ENCODE measurements at places on chromosomes 1 and 21.

GRCh38 chr1:18803151-18803791 is 56.2 kb downstream of the TAS1R2 start:
- no peak for DNase-seq

GRCh38 chr1:201021630-201022492 is 1.7 kb downstream of the KIF21B start:
- DNase-seq, result no peak

GRCh38 chr1:22327411-22327810 is 124.2 kb upstream of the ZBTB40 start:
- no peak for DNase-seq

- DNase-seq, result no peak
Measured at GRCh38 chr21:34187935-34188334, 114.6 kb downstream of the MRPS6 start.

DNA sequence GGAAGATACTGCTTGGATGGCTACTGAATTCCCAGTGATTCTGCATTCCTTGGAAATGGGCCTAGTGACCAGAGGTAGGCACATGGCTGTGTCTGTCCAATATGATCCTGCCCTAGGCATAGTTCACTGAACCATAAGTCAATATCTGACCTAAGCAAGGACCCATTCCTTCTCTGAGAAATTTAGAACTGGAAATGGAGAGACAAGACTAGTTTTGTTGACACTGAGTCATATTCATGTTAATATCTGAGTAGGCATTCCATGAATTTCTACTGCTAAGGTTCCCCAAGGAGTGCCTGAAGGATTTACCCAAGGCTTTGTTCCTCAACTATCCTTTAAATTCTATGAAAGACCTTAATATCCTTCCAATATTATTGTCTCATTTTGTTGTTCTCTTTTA is 329.8 kb upstream of the BEND5 start:
- no peak for DNase-seq

DNA sequence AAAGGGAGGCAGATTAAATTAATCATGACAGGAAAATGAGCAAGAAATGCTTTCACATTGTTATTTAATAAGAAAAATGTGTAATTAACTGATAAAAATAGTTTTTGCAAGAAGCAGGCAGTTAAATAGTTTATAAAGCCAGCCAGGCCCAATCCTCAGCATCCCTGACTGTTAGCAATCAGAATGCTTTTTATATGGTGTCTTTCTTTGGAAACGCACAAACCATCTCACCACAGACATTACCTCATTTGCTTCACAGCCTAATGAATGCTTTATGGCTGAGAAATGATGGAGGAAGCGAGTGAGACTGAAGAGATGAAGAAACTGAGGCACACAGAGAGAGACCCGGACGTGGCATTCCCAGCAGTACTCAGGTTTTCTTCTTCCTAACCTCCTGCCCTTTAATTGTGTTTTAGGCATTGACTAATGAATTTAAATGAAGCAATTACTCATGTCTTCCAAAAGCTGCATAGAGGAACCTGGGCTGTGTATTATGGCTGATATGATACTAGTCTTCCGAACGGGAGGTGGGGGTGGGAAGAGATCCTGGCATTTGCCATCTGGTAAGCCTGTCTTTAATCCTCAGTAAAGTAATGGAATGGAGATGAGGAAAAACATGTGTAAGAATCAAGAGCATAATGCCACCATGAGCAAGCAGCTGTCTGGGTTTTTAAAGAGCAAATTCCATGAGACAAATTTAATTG is 116.1 kb upstream of the LMO4 start:
- DNase-seq, result no peak

DNA sequence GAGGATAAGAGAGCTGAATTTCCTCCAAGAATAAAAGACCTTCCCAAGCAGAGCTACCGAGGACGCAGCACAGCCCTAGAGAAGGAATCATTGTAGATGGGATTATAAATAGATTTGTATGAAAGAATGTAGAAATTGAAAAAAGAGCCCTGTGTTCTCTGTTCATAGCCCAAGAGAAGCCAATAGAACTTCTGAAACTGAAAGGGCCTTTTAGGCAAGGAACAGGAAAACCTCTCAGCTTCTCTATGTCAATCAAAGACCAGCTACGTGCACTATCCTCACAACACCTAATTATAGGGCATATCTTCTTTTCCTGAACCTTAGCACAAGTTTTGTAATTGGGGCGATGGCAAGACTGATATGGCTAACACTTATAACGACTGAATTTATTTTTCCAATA is 192.4 kb upstream of the RNPC3 start:
- DNase-seq, result no peak

GRCh38 chr1:178564086-178564782 is 51.3 kb downstream of the TEX35 start:
- no peak for DNase-seq

DNA sequence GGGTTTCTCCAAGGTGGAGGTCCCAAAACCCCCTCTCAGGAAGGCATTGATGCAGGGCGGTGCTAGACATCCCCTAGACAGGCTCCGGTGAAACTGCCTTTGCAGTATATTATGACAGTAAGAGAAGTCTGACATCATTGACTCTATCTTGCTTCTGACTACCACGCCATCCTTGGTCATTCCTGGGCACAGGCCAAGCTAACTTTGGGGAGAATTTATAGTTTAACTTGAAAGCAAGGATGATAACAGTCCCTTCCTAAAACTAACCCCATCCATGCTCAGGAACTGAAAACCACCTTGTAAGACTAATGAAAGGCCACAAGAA is 30.3 kb downstream of the RSPH1 start:
- no peak for DNase-seq

GRCh38 chr21:44933918-44934260 is 5.9 kb upstream of the SLX9 start:
- DNase-seq, result no peak

DNA sequence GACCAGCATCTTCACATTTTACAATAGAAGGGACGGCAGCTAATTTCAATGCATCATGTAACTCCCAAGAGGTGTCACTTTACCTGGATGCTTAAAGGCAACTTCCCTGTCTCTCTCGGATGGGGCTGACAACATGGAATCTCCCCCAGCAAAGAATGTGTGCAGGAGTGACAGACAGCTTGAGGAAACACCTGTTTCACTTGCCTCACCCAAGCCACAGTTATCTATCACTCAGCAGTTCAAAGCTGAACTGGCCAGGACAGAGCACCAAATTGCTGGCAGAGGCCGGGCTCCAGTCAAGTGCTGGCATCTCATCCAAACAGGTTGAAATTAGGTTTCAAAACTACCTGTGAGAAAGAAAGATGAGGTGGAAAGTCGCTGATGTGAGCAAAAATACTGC is 538.0 kb upstream of the PLXNA2 start:
- DNase-seq, result no peak

DNA sequence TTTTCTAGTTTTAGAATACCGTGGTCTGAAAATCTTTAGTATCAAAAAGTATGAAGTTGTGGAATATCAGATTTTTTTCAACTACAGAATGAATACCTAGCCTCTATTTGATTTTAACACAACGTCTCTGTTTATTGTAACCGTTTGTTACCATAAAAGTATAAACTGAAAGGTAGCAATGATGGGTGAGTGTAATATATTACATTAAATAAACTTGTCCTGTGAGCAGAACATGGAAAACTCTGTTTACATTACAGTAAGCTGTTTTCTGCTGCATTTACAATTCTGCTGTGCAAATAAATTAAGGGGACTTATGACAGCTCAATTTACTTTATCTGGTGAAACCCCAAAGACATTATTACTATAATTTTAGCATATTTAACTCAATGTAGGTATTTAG is 62.5 kb downstream of the CHRM3 start:
- DNase-seq, result no peak

DNA sequence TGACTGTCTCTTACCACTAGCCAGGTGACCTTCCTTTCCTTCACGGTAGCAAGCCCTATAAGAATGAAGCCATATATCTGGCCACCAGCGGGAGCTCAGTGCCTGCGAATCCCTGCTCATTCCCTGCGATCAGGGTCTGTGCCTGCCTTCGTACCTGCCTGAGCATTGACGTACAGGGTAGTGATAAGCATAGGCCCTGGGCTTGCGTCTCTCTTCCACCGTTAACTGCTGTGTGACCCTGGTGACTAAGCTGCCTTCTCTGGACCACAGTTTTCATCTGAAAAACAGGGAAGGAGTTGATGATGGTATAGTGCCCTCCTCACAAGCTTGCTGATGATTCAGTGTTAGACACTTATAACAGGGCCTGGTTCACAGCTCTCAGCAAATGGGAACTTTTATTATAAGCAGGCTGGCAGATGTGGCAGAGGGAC is 4.1 kb downstream of the ZC3H12A start:
- peak; percentile 91 for DNase-seq

- DNase-seq, result no peak
Measured at GRCh38 chr1:45895406-45895805, 92.0 kb downstream of the MAST2 start.

DNA sequence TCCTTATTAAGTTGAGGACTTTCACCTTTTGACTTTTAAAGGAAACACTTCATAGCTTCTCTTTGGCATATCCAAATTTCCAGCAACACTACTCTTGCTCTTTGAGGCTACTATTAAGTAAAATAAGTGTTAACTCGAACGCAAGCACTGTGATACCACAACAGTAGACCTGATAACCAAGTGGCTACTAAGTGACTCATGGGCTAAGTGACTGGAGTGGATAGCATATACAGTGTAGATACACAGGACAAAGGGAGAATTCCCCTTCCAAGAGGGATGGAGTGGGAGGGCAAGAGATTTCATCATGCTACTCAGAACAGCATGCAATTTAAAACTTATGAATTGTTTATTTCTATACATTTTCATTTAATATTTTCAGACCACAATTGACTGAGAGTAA is 9.8 kb upstream of the KCNA3 start:
- no peak for DNase-seq

DNA sequence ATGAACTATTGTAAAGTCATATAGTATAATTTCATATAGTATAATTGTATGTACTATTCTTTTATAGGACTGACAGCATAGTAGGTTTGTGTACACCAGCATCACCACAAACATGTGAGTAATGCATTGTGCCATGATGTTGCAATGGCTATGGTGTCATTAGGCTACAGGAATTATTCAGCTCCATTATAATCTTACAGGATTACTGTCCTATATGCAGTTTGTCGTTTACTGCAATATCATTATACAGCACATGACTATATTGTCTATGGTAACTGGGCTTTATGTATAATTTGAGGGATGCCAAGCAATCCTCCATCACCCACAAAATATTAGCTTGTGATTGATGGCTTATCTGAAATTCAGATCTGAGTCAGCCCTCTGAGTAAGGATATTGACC is 54.2 kb upstream of the PBX1 start:
- no peak for DNase-seq

All from RKO (cell line).